ENCODE measurements at places on chromosomes 13 and 19. TPM values are rescaled to one million over a fixed set of nuclear protein-coding genes. Genes with fewer than 3 reads are reported as not detected.

DNA sequence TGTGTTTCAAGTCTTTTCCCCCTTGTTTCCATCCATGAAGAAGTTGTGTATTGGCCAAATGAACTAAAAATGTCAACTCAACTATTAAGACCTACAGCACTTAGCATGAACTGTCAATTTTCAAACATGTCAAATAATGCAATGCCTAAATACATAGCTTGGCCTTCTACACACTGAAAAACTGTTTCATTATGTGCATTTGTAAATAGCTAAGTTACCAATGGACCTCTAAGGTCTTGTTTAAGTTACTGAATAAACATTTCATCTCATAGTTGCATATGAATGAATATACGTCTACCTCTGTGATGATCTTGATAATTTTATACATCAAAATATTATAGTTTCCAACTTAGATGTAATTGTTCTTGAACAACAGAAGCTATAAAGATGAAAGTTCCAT is 744.5 kb downstream of the EFNB2 start:
- no peak for DNase-seq

SERTAD3 gene
- total RNA-seq: 16.2 TPM

DNA sequence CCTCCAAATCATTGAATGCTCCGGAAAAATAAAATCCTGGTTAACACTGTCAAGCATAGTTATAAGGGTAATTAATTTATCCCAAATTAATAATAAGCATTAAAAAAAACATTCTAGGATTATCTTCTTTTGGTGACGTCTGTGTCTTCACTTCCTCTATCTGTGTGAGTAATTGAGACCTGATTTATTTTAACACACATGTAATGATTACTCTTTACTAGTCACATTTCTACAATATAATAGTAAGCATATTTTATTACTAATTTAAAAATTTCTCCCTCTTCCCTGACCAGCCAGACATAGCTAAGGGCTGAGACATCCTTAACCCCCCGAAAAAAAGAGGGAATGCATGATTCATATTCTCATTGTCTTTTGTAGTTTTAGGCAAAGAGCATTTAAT is 2.3 kb downstream of the FNDC3A start:
- no peak for DNase-seq

OXGR1 gene
- not detected for total RNA-seq

DNA sequence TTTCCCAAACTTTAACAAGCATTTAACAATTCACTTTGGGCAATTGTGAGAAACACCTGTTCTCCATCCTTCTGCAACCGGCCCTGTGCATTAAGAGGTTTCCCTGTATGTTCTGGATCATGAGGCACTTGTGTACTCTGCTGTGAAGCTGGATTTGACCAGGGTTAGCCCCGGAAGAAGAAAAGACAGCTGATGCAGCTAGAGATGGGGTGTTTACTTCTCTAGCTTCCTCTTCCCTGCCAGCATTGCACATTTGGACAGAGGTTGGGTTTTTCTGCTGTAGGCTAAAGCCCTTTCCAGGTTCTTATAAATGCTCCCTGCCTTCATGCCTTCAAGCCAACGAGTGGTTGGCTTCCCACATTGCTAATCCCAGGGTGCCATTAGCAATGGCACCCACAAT is 20.9 kb downstream of the MBD3L2B start:
- DNase-seq: no peak

GRCh38 chr19:40962460-40962961 is 28.6 kb upstream of the CYP2B6 start:
- DNase-seq: no peak

SDHAF1 gene
- total RNA-seq: 10.3 TPM

- no peak for DNase-seq
Observed at GRCh38 chr13:46041419-46041839, 11.1 kb downstream of the ZC3H13 start.

SRRM5 gene
- 0.30 TPM for total RNA-seq

DNA sequence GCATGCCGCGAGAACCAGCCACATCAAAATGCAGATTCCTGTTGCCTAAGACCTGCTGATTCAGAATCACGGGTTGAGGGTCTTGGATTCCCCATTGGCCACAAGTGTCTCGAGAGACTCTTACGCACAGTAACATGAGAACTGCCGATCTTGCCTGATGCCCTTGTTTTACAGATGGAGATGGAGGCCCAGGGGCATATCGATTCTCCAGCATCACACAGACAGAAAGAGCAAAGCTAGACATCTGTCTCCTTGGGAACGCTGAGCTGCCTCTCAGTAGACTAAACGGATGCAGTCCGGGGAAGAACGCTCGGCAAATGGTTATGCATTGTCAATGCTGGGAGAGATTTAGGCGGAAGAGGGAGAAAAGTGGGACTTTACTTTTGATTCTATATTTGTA is 5.4 kb downstream of the NLRP12 start:
- no peak for DNase-seq

GRCh38 chr13:109297628-109298027 is 488.8 kb downstream of the IRS2 start:
- no peak for DNase-seq

- no peak for DNase-seq
Observed at GRCh38 chr19:10618846-10619245, 6.5 kb upstream of the SLC44A2 start.

NOP53 gene
- total RNA-seq: 169 TPM

LILRA5 gene
- total RNA-seq: 0.66 TPM

- no peak for DNase-seq
Observed at GRCh38 chr13:26019251-26019650, 32.6 kb downstream of the SHISA2 start.

GRCh38 chr19:18208098-18208951 is 4.5 kb upstream of the RAB3A start:
- peak; percentile 44 for DNase-seq

DNA sequence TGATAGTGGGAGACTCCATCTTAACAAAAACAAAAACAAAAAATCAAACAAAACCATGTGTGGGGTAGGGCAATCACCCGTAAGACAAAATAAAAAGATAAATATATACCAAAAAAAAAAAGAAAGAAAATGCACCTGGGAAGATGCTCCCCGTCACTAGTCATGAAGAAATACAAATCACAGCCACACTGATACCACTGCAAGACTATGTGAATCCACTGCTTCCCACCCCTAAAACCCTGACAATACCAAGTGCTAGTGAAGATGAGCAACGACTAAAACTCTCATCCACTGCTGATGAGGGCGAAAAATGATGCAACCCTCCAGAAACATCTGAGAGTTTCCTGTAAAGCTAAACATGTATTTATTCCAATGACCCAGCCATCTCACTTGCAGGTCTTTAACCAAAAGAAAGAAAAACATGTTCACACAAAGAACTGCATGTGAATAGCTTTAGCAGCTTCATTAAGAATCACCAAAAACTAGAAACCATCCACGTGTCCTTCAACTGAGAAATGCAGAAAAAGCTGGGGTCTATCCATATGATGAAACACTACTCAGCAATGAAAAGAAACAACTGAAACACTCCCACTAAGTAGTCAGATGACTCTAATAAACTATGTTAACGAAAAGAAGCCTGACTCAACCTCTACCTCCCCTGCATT is 31.7 kb downstream of the BRD4 start:
- DNase-seq: no peak

ZNF490 gene
- 4.1 TPM for total RNA-seq

CYSLTR2 gene
- 7.6 TPM for total RNA-seq

ZNF665 gene
- total RNA-seq: 1.6 TPM

EHD2 gene
- total RNA-seq: 48.2 TPM

GRCh38 chr13:26558987-26559386 is 1.5 kb downstream of the WASF3 start:
- DNase-seq: no peak

KIR2DL1 gene
- total RNA-seq: not detected

DNA sequence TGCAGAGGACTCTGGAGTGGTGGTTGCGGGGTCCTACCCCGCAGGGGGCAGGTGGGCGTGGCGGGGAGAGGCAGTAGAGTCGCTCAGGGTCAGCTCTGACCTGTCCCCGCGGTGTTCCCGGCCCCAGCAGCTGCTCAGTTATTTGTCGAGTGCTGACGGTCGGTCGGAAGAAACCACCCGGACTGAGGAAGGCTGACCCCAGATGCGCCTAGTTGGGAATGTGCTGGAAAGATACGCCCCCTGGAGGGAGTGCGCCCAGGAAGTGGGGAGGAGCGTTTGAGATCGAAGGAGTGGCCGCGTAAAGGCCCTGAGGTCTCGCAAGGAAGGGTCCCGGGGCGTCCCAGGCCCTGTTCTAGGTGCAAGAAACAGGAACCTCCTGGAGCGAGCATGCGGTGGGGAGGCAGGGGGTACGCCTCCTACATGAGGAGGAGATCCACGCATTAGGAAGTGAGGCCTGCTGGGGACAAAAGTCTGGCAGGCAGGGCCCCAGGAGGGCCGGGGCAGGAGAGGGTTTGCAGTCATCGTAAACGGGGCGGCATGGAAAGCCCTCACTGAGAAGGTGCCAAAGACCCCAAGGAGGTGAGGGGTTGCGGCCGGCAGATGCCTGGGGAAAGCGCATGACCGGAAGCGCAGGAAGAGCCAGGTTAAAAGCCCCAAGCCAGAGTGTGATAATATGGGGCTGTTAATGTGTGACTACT is 9.2 kb downstream of the CCDC8 start:
- DNase-seq: peak; percentile 64

DNA sequence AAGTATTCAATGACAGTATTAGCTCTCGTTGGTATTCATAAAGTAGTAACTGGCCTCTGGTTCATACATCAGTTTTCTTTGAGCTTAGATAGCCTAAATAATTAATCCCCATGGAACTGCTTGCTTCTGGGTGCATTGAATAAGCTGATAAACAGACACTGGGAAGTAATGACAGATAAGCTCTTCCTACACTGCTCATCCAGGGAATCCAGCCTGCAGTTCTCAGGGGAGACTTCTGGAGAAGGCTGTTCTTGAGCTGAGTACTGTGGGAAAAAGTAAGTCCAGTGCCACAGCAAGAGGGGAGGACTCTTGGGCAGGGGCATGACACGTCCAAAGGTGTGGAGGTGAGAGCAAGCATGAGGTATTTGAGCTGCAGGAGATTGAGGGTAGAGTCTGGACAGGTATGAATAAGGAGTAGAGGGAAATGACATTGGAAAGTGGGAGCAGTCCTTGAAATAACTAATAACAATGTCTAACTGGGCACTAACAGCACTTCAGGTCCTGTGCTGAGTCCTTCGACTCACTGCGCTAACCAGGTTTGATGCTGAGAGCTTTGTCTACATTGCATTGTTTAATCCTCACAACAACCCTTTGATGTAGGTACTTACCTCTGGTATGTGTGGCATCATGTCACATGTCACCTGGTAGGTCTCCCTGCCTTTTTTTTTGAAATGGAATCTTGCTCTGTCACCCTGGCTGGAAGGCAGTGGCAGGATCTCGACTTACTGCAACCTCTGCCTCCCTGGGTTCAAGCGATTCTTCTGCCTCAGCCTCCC is 7.2 kb downstream of the GARRE1 start:
- DNase-seq: no peak

GRCh38 chr19:33508431-33508830 is 13.2 kb downstream of the PEPD start:
- no peak for DNase-seq

DNA sequence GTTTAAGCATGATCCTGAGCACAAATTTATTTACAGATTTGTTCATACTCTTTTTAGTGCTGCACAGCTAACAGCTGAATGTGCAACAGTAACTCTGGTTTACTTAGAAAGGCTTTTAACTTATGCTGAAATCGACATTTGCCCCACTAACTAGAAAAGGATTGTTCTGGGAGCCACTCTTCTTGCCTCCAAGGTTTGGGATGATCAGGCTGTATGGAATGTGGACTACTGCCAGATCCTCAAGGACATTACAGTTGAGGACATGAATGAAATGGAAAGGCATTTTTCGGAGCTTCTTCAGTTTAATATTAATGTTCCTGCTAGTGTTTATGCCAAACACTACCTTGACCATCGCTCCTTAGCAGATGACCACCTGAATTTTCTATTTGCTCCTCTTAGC is 16.0 kb downstream of the ZNF100 start:
- DNase-seq: no peak

C19orf67 gene
- not detected for total RNA-seq

DNA sequence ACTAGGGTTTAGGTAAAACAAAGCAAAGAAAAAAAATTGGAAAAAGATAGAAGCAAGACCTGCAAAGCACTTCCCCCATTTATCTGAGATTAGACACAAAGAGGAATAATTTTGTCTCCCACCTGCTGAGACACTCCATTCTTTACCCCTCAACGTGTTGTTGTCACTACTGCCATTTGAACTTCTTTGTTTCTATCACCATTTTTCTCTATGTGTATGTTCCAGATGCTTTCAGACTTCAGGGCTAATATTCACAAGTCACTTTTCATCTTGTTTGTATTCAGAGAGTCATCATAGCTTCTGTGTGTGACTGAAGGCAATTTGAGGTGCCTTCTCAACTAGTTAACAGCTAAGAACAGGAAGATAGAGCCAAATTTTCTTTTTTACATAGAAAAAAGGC is 512.5 kb downstream of the TBC1D4 start:
- DNase-seq: no peak

ZNF780B gene
- total RNA-seq: 26.6 TPM

DNA sequence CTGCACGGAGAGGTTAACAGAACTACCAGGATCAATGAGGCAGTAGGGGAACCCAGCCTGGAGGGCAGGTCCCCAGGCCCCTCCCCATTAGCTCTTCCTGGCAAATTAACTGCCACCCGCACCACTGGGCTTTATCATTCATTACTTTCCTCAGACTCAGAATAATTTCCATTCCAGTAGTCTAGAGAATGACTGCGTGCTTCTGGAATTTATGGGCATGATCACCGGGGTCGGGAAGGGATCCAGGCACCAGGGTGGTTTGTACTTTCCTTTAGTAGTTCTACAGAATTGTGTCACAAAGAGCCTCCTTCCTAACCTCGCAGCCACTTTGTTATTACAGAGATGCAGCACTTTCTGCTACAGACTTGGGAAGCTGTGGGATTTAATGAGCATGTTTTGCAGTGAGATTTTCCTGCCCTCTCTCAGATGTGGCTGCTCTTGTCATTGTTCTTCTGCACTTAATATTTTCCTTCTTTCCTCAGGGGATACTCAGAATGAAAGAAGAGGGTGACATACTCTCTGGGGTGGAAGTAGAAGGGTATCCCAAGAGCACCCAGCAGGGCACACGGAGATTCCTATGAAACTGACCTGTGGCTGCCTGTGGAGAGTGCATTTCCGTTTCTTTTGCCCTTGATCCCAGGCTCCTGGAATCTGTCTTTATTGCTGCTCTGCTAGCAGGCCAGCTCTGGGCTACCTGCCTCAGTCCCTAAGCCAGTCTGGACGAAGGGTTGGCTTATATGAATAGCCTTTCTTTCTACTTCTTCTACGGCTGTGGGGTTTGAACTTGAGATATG is 285.0 kb upstream of the SLC10A2 start:
- peak; percentile 26 for DNase-seq

- no peak for DNase-seq
Observed at GRCh38 chr13:97124915-97125809, 97.0 kb upstream of the MBNL2 start.

GRCh38 chr19:53958823-53959757 is 3.6 kb upstream of the CACNG8 start:
- DNase-seq: no peak

- no peak for DNase-seq
Observed at GRCh38 chr19:56619121-56619520, 23.8 kb upstream of the SMIM17 start.

C1QTNF9B gene
- total RNA-seq: 2.1 TPM

All from left ventricle myocardium inferior (tissue), 1 donor.